Fibroblast of lung (primary cell): ENCODE measurements at places on chromosomes 2 and 18. TPM values are rescaled to one million over a fixed set of nuclear protein-coding genes. Genes with fewer than 3 reads are reported as not detected.
A peak's percentile ranks its signal among the peaks of the same experiment; 100 is the strongest.

- DNase-seq = no peak
Observed at GRCh38 chr2:133953524-133953923, 300.3 kb upstream of the MGAT5 start.

- DNase-seq = no peak
Observed at GRCh38 chr2:190889175-190889943, 8.7 kb downstream of the GLS start.

DNA sequence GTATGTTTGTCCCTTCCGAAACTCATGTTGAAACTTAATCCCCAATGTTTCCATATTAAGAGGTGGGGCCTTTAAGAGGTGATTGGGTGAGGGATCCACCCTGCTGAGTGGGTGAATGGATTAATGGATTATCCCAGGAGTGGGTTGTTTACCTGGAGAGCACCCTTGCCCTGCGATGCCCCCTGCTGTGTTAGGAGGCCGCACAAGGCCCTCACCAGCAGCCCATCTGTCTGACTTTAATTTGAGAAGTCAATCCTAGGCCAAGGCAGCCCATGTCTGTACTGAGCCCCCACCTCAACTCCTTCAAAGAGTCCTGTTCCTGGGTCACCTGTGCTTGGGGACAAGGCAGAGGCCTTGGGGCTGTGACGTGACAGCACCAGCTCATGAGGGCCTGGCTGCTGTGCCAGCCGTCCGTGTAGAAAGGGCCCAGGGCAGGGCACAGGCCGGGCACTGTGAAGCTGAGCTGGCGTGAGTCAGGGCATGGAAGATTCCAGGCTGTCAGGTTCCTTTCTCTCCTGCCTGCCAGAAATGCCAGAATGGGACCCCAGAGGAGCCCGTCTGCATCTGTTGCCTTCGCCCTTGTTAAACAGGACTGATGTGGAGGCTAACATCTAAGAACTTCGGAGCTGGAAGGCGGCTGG, 21.3 kb upstream of the TAF1B start:
- DNase-seq = no peak

DNA sequence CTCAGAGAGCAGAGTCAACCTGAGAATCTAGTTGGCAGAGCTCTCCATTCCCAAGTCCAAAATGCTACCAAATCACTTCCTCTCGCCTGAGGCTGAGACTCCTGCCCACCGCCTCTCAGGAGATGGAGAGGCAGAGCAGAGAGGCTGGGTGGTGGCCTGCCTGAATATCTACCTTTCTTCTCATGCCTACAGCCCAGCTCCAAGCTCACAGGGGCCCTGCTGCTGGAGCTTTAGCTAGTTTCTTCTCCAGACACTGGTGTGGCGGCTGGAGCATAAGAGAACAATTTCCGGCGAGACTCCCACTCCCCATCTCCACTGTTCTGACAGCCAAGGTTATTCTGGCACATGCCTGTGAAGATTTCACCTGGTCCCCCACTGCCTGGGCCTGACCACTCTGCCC, 8.1 kb upstream of the CYP26B1 start:
- DNase-seq = no peak

GRCh38 chr2:186349508-186349907, 136.6 kb upstream of the ZC3H15 start:
- DNase-seq = peak; percentile 91

- no peak for DNase-seq
Observed at GRCh38 chr2:48529194-48529593, 760 bp upstream of the STON1 start.

DNA sequence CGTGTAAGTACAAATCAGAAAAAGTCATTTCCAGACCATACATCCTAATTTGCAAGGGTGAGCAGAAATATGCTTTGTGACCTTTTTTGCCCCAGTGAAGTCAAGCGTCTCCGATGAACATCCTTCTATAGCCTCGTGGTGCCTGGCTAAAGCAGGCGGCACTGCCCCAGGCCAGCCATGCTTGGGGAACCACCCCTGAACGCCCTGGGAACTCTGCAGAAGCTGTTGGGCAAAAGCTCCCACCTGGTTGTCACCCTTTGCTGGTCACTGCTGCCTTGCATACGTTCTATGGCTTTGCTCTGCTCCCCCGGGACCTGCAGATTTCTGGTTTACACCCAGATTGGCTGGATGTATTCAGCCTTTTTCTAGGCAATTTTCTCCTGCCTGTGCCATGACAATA, 256.4 kb downstream of the SS18 start:
- DNase-seq = no peak

DNA sequence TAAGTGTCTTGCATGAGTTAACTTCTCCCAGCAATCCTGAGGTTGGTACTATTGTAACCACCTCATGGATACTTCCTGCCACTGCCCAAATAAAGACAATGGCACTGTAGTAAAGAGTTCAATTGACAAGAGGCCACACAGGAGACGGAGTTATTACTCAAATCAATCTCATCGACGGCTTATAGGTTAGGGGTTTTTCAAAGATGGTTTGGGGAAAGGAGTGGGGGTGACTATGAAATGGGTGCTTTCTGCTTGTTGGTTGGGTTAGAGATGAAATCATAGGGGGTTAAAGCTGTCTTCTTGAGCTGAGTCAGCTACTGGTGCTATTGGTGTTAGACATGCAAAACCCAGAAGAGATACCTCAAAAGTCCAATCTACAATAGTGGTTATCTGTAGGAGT, 1258.0 kb upstream of the ZEB2 start:
- no peak for DNase-seq

DNA sequence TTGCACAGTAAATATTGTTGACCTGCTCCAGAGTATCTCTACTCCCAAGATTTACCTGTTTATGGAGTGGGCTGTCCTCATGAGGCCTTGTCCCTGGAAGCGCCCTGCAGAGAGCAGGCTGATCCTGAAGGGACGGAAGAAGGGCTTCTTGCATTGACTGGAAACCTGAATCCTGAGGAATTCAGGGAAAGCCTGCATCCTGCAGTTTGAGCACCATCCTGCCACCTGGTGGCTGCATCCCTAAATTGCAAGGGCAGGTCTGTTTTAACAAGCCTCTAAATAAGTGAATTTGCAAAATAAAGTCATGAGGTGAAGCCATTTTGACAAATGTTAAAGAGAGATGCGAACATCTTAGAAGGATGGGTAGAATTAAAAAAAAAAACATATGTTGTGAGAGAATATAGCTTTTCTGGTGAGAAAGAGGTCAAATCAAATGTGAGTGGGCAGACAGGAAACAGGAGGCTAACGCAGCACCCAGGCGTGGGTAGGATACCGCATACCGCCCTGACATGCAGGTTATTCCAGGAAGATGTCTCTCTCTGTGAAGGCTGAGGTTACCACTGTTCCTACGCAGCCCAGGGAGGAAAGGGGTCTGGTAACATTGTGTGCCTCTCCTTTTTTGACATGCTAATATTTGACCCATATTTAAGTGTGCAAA, 754.9 kb downstream of the RNF144A start:
- peak; percentile 34 for DNase-seq

DNA sequence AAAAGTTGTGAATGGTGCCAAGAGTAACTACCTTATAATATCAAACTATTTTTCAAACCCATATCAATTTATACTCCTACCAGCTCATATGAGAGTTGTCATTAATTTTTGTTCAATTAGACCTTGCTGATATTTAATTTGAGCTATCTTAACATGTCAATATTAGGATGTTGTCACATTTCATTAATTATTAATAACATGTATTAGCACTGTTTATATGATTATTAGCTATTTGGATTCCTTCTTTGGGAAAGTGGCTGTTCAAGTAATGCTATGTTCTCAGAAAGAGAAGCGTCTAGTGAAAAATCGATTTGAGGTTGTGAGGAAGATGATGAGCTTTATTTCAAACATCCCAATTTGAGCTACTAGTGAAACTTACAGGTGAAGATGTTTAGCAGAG, 620.2 kb downstream of the KCNJ3 start:
- no peak for DNase-seq

GRCh38 chr2:32212295-32212694, 46.6 kb downstream of the SLC30A6 start:
- DNase-seq = no peak

DNA sequence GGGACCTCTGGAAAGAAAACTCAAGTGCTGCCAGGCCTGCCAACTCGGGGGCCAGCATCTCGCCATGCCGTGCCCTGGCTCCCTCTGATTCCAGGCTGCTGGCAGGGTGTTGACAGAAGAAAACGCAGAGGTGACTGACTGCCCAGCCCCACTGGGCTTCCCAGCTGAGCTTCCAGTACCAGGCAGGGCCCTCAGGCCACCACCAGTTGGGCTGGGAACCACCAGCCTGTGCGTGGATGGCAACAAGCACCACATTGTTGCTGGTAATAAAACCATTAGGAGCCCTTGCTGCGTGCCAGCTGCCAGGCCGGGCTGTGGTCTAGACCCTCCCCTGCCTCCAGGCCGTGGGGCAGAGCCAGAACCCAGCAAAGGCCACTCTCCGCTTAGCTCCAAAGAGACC, 9.2 kb downstream of the DNMT3A start:
- no peak for DNase-seq

GRCh38 chr2:135258193-135258592, 206.1 kb downstream of the RAB3GAP1 start:
- DNase-seq = no peak

DNA sequence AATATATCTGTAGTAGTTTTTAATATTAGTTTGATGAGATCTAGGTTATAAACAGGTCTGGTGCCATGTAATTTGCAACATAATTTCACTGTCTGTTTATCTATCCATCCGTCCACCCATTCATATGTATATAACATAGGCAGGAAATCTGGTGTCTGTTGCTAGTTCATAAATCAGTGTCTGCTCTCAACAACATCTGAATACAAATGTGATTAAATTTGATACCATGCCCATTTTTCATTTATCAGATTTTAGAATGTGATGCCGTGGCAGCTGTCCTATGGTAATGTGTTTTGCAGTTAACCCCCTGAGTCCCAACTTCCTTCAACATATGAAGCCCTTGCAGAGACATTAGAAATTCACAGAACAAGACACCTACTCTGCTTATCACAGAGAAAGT, 228.4 kb downstream of the CMPK2 start:
- no peak for DNase-seq

- DNase-seq = peak; percentile 23
Observed at GRCh38 chr2:235378246-235378645, 115.6 kb upstream of the AGAP1 start.

- no peak for DNase-seq
Observed at GRCh38 chr2:47339745-47340541, 63.0 kb upstream of the MSH2 start.

DNA sequence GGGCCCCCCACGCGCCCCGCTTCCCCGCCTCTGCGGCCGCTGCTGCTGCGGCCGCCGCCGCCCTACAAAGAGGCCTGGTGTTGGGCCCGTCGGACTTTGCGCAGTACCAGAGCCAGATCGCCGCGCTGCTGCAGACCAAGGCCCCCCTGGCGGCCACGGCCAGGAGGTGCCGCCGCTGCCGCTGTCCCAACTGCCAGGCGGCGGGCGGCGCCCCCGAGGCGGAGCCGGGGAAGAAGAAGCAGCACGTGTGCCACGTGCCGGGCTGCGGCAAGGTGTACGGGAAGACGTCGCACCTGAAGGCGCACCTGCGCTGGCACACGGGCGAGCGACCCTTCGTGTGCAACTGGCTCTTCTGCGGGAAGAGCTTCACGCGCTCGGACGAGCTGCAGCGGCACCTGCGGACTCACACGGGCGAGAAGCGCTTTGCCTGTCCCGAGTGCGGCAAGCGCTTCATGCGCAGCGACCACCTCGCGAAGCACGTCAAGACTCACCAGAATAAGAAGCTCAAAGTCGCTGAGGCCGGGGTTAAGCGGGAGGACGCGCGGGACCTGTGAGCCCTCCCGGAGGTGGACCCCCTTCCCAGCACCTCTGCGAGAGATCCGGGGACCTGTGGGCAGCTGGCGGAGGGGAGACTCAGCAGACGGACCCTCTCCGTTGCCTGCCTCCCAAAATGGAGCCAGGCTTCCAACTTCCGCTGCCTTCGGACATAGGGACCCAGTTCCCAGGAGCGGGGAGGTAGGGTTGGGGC, 1.9 kb downstream of the SP5 start:
- DNase-seq = peak; percentile 29

DNA sequence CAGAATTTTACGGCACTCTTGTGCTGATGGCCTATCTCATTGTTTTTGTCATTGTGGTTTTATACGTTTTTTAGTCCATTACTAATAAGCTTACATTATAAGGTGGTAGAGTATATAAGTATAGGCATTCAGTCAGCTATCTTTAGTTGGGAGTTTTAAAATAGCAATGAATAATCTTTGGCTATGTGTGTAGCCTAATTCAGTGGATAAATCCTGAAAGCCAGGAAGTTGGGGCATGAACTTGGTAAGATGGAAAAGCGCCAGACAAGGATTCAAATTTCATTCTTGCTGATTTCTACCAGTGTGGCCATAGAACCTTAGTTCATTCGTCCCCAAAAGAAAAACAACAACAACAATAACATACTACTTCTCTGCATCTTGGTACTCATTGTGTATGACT, 31.2 kb downstream of the EPC2 start:
- peak; percentile 54 for DNase-seq

DNA sequence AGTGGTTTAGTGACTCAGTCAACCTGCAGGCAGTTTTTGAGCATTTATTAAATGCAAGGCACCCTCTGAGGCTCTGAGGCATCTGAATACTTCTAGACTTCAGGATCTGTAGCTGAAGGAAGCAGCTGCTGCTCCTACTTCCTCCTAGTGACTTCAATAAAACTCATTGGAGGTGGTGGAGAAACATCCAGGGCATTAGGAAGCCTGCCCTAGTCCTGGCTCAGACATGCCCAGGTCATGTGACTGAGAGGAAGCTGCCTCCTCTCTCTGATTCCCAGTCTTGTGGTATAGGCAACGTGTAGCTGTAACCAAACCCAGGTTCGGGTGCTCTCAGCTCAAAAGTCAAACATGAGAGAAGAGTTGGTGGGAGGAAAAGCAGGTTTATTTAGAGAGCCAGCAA, 287.2 kb upstream of the GYPC start:
- no peak for DNase-seq

DNA sequence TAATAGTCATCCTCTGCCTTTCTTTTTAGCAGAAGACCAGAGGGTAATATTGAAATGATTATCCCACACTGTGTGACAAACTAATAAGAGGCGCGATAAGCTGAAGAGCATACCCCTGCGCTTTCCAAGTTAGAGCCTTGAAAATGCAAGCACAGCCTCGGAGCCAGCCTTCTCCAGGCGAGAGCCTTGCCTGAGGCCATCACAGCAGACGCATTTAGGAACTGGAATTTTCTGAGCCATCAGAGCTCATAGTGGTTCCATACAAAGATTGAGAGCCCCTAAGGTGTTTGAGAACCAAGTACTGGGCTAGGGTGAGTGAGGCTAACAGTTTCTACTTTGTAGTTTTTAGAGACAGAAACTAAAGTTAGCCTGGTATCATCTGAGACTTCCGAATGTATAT, 19.9 kb downstream of the PSMG2 start:
- DNase-seq = no peak

- peak; percentile 49 for DNase-seq
Observed at GRCh38 chr2:176536439-176537133, 267.3 kb downstream of the MTX2 start.

The GAL3ST2 gene
- total RNA-seq = 0.17 TPM in 1 of 2 replicates, not detected in the other

The PSD4 gene
- 2.6 and 6.1 TPM in 2 replicates for total RNA-seq

The LOXL3 gene
- 12.6 and 26.4 TPM in 2 replicates for total RNA-seq

The SERPINB7 gene
- total RNA-seq = 1.0 and 3.0 TPM in 2 replicates

The UGT1A10 gene
- total RNA-seq = not detected in 2 replicates

The MAL gene
- under 0.01 TPM in 1 of 2 replicates, not detected in the other for total RNA-seq

The GKN2 gene
- total RNA-seq = not detected in 2 replicates

The CD302 gene
- 9.4 and 15.9 TPM in 2 replicates for total RNA-seq

The PAX3 gene
- not detected in 2 replicates for total RNA-seq

The SRBD1 gene
- total RNA-seq = 11.6 and 18.7 TPM in 2 replicates
